ENCODE measurements at places on chromosomes 12 and 14.

DNA sequence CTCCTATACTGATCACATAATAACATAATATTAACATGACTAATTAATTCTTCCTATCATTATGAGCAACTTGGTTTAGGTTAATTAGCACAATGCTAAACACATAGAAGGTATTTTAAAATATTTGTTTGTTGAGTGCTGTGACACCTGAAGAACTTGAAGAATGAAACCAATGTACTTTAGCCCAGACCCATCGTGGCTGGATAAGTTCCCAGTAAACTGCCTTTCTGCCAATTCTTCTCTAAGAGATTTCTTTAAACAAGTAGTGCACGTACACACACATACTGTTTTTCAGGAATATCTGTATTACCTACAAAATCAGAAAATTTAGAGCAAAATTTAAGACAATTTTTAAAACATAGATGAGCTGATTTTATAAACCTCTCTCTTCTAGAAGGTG lies 207.4 kb upstream of the SSTR1 start:
- DNase-seq, result no peak

DNA sequence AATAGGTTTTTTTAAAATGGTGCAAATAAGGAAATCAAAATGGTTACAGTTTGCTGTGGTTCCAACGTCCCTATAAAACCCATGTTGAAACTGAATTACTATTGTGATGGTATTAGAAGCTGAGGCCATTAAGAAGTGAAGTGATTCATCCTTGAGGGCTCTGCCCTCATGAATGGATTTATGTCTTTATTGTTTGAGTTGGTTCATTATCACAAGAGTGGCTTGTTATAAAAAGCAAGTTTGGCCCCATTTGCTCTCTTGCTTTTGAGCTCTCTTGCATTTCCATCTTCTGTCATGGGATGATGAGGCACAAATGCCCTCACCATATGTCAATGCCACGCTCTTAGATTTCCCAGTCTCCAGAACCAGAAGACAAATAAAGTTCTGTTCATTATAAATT lies 62.3 kb downstream of the PRKD1 start:
- no peak for DNase-seq

GRCh38 chr12:81329085-81329484 lies 251.2 kb downstream of the ACSS3 start:
- DNase-seq, result no peak

- DNase-seq, result no peak
Measured at GRCh38 chr12:80157645-80158044, 58.3 kb downstream of the OTOGL start.

- DNase-seq, result no peak
Measured at GRCh38 chr12:83040339-83040738, 353.6 kb downstream of the TMTC2 start.
